GM23248 (cell line): ENCODE measurements at places on chromosomes 12 and 14. TPM values are rescaled to one million over a fixed set of nuclear protein-coding genes. Genes with fewer than 3 reads are reported as not detected.

DNA sequence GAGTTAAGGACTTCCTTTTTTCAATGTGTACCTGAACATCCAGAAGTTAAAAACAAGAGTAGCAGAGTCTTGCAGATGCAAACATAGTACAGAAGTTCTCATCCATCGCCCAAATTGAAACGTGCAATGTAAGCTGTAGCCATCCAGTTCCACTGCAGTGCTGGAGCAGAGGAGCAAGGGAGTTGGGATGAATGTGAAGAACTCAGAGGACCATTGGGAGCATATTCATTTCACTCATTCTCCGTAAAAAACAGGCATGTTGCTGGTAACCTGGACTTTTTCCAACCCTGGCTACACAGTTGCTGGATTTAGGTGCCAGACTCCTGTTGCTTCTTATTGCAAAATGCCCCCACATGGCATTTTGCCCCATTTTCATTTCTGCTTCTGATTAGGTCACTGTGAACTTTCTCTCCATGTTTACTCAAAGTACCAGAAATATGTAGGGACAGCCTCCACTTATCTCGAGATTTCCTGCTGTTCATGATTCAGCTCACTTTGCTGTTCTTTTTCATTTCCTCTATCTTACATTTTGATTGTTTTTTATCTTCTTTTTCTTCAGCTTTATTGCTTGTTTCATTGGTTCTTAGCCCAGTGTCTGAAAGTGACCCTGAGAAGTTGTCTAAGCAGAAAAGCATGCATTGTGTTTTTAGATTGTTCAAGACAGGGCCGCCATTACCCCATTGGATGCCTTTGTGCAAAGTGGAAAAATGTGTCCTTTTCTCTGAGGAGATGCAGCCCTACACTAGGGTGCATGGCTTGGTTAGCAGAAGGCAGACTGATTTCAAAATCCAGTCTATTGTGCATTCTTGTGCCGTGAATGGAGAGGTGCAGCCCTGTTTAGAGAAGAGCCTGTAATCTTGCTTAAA lies 109.0 kb upstream of the AMIGO2 start:
- H3K27ac ChIP-seq = peak overlapping the region; percentile 21
- H3K36me3 ChIP-seq = no peaks in the 10 kb centered on the region
- peak; percentile 60 for DNase-seq
- H3K4me1 ChIP-seq = peaks cover 16% of the 10 kb centered on the region
- no peak overlapping the region for H3K4me3 ChIP-seq

DNA sequence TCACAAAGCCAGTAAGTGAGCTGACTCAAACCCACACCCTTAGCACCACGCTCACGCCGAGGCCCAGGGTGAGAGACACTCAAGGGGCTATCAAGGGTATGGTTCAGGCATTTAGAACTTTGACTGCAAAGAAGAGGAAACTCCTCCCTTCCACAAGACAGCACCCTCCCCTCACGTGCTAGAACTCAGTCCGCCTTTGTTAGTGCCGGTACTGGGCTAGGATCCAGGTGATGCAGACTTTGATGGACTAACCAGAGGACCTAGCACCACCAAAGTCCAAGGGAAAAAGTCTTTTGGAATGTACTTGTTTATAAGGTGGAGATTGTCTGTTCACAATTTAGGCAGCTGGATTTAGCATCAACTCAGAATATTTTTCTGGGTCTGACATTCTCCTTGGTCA lies 33.7 kb downstream of the VWF start:
- H3K27me3 ChIP-seq = no peaks in the 10 kb centered on the region
- peak; percentile 51 for DNase-seq
- H3K36me3 ChIP-seq = no peaks in the 10 kb centered on the region
- H3K4me3 ChIP-seq = no peak overlapping the region
- H3K27ac ChIP-seq = no peak overlapping the region

- peaks cover 30% of the 10 kb centered on the region for H3K4me1 ChIP-seq
- H3K27ac ChIP-seq = no peak overlapping the region
- H3K4me3 ChIP-seq = no peak overlapping the region
- no peaks in the 10 kb centered on the region for H3K36me3 ChIP-seq
- no peaks in the 10 kb centered on the region for H3K27me3 ChIP-seq
- DNase-seq = peak; percentile 41
These were observed 159.3 kb downstream of the CAND1 start for GRCh38 chr12:67428431-67428830.

GAPDH gene
- 6,196 and 7,726 TPM in 2 replicates for total RNA-seq
